Astrocyte of the cerebellum (primary cell): ENCODE measurements at places on chromosomes 5 and 9.

DNA sequence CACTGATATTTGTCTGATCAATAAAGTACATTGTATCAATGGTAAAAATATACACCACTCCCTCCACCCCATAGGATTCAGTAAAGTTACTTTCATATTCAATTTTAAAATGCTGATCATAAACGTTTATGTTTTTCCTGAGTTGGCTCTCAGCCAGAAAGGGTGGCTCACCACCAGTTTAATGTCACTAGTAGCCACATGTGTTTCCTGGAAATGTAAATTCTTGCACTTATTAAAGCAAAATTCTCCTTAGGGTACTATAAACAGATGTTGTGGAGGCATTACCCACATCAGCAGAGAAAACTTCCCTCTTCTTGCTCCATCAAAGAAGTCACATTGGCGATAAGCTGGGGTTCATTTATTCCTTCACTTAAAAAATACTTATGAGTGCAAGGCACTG is 210.3 kb downstream of the SREK1 start:
- DNase-seq, result no peak

DNA sequence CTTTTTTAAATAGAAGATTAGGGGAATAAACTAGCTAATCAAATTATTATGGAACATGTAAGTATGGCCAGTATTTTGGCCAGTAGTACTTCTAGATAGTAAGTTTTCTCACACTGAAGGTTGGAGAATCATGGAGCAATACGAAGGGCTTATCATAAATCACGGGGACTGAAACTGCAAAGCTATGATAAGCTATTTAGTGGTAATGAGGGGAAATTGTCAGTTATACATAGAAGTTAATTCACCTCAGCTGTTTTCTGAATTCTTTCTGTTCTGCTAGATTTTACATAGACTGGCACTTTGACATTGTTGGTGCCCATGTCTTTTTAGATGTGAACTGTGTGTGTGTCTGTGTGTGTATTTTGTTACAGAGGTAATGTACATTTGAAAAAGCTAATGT is 34.5 kb upstream of the FAM151B start:
- DNase-seq, result no peak

DNA sequence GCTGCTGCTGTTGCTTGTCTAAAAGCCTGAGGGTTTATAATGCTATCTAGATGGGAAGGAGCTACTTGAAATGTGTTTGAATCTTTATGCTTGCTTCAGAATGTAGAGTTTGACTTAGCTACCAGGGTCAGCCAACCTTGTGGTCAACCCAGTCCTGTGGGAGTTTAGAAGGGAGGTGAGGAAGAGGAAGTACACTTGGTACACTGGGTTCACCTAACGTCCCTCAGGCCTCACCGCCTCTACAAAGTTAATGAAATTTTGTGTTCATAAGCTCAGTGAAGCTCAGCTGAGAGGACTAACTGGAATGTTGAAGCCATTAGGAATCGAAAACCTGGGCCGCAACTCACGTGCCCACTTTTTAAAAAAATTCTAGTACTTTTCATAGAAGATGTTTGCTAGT is 10.7 kb downstream of the IQGAP2 start:
- no peak for DNase-seq

- DNase-seq, result no peak
Observed at GRCh38 chr5:120091376-120091948, 372.6 kb upstream of the PRR16 start.

DNA sequence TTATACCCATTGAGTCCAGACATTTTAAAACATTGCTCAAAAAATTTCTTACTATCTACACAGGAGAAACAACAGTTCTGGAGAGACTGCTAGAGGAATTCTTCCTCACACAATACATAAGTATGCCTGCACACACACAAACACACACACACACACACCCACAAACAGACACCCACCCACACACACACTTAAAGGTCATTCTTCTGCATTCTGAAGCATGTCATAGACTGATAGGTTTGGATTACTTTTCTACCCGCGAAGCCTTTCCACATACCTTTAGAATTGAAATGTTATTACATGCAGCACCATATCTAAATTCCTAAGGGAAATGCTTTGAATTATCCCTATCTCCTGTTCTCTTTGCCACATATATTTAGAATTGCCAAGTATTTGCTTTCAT is 80.2 kb downstream of the FAM174A start:
- no peak for DNase-seq
